ENCODE measurements at places on chromosomes 4 and X.

DNA sequence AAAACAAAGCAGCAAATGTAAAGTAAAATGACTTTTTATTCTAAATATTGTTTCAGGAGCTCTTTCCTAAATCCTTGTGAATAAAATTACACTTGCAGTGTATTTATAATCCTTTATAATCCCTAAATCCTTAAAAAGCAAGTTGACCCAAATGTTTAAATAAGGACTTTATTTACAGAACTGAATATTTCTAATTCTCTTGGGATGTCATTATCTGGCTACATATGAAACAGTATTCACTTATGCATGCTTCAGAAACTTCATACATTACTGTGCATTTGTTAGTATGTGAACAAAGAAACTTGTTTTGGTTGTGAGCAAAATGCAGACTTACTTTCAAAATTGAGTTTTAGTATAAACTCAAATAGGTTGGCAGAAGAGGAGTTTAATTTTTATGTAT lies 49.2 kb downstream of the PTTG2 start:
- DNase-seq: no peak

DNA sequence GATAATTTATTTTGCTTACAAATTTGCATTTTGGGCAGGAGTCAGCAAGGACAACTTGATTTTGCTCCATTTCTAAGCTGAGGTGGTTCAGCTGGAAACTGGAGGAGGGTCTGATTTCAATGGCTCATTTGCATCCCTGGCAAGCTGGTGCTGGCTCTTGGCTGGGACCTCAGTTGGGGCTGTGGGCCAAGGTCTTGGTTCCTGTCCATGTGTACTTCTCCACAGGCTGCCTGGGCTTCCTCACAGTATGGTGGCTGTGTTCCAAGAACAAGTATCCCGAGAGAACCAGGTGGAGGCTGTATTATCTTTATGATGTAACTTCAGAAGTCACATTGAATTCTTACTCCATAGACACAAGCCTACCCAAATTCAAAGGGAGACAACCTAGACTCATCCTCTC lies 77.0 kb upstream of the STX18 start:
- no peak for DNase-seq

- no peak for DNase-seq
These were observed 24.6 kb downstream of the ARHGAP24 start for GRCh38 chr4:85499573-85499972.

DNA sequence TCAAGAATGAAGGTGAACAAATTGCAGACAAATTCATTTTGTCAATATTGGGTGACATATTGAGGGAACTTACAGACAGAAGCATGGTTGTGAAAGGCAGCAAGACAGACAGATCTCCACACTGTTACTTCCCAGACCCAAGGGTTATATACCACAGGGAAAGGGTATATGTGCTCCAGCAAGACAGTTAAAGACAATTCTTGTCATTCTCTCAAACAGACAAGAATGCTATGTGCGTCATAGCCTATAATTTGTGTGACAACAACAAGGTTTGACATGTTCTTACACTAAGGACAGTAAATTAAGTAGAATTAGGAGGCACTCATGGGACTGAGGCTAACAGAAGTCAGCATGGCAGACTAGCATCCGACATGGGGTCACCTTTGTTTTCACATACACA lies 214.3 kb downstream of the INPP4B start:
- no peak for DNase-seq

GRCh38 chr4:108327642-108328382 lies 159.1 kb upstream of the LEF1 start:
- no peak for DNase-seq

DNA sequence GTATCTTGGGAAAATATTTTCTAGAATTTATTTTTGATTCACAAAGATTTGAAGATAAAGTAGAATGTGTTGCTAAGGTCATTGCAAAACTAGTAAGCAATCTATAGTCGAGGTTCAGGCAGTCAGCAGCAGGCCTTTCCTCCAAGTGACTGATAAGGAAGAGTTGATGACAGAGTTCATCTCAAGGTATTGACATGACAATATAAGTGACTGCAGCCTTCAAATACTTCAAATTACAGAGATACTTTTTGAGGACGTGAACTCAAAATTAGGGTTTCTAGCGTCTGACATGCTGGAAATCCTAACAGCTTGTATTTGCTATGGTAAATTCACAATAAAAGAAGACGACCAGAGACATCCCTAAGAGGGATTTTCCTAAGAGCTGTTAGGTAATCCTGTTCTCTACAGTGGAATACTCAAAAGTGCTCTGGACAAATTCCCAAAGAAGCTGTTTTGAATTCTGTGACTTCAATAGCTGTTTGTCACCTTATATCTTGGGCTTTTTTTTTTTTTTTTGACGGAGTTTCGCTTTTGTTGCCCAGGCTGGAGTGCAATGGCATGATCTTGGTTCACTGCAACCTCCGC lies 7.4 kb downstream of the ARHGAP10 start:
- DNase-seq: no peak

DNA sequence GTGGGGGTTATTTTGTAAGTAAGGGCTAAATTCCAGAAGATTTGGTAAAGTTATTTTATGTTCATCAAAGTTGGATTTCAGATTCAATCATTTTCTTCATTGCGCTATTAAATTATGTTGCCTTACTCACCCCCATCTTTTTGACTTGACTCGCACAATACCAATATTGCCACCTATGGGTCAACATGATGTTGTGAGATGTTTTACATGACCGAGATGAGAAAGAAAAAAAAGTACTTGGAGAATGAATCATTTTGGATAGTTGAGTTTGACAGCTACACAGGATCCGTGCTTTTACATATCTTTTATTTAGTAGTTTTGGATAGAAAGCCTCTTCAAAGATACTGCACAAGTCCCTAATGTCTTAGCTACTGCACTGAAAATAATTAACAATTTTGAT lies 224.2 kb upstream of the EMCN start:
- no peak for DNase-seq

DNA sequence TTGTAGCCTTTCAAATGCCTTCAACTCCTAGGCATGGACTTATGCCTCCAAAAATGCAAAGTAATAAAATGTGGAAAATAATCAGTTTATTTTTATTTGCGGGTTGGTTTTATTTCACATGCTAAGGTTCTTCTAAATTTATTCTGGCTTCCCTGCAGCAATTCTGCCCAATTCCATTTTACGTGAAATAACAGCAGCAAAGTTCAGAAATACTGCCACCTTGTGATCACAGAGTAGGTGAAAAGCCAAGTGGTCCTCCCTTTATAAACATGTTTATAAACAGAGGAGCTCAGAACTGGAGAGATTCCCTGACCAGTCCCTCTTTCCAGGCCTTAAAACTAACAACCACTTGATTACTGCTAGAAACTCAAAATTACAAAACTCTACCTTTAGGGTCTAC lies 14.7 kb upstream of the DCHS2 start:
- no peak for DNase-seq

DNA sequence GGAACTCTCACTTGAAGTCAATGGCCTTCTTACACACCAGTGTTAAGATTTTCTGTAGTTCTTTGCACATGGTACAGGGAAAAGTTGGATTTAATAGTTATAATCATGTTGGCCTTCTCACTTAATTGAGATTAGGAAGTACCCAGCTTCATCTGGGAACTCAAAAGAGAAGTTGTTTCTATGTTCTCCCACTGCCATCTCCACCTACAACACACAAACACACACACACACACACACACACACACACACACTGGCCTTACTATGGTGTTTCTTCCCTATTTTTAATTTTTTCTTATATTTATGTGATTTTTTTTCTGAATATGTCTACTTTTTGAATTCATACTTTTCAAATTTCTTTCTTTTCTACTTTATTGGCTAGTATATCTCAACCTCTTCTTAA lies 10.0 kb upstream of the CHIC2 start:
- no peak for DNase-seq

DNA sequence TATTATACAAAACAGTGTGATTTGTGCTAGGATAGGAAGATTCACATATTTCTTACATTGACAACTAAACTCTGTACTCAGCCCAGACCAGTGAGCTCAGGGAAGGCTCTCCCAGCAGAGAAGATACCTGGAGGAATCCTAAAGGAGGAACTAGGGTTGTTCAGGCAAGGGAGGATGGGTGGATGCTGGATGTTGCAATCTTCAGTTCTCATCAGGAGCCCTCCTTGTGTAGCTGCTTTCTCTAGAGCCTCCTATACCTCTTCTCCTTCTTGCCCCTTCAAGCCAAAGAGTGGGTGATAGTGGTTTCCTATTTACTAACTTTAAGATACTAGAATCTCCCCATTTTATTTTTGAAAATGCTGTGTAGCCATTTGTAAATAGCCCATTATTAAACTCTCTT lies 117.3 kb downstream of the NKX6-1 start:
- no peak for DNase-seq

DNA sequence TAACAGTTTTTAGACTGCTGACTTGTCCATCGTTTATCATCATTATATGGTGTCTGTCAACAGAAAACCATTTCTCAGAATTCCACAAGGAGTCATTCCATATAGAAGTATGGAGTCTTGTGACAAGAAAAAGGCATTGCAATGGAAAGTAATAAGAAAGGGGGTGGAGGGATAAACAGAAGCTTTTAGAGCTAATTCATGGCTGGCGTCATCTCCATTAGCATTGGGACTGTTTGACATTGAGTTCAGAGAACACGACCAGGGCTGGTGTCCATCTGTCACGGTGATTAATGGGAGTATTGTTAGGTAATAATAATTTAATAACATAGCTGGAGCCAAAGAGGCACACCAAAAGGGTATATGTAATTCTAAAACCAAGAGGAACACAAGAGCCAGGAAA lies 101.9 kb upstream of the SFRP2 start:
- no peak for DNase-seq

GRCh38 chrX:95441836-95442235 lies 1242.8 kb upstream of the DIAPH2 start:
- DNase-seq: no peak

DNA sequence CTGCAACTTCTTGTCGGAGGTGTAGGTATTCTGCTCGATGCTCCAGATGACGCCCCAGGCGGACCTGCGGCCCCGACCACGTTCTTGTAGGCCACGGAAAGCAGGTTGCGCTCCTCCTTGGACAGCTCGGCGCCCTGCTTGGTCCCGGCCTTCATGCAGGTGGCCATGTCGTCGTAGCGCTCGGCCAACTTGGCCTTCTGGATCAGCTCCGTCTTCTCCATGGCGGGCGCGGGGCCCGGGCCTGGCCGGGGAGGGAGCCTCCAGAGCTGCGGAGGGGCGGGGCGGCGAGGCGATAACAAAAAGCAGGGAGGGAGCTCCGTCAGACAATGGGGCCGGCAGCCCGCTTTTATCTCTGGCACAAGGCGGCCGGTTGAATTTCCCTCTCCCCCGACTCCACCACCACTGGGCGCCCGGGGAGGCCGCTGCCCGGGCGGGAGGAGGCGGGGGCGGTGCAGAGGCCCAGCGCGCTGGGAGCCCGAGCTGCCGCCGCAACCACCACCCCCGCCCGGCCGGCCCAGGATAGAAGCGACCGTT lies 28.3 kb upstream of the DRP2 start:
- DNase-seq: no peak

DNA sequence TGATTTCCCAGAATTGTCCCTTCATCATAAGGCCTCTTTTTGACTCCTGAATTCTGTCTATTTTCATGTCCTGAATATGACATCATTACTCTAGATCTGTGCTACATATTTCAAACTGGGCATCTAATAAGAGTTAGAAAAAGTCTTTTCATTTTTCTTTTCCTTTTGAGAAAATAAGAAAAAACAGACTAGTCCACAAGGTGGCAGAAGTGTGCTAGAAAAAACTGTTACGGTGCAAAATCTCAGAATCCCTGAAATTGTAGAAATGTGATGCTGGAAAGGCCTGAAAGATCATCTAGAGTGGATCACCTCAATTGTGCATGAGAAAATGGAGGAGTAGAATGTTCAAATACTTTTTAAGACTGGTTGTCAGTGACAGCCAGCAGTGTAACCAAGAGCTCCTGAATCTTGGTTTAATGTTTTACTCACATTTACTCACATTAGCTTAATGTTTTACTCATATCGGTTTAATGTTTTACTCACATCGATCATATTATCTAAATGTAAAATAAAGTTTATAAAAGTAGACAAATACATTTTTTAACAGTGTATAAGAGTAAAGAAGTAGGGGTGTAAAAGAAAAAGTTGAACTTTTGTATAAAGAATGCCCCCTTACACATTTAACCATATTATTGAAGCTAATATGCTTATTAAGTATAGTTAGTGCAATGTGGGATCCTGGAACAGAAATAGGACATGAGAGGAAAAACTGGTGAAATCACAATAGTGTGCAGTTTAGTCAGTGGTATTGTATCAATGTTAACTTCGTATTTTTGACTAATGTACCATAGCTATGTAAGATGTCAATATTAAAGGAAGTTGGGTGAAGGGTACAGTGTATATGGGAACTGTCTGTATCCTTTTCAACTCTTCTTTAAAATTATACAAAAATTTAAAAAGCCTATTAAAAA lies 15.2 kb downstream of the ASB11 start:
- no peak for DNase-seq

DNA sequence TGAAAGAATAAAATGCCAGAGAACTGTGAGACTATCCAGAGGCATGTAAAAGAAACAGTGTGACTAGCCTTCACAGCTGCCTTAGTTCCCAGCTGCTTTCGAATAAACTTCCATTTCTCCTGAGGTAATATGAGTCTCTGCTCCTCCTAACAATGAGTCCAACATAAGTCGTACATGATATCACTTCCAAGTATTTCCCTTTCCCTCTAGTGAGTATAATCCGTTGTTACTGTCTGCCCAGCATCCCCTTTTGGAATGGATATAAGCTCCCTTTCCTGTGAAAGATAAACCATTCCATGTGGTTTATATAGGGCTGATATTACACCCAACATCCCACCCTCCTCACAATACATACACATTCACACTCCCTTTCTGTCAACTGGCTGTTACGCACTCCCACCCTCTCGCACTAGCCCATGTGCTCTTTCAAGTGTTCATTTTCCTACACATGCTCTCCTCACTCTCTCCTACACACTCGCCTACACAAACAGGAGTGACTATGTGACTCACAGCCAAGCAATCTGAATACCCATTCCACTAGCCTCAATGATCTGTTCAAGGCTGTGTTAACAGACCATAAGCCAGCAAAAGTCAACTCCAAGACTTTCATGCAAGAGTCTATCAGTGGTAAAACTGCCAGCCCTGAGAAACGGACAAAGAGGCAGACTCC lies 5.0 kb downstream of the NAF1 start:
- no peak for DNase-seq

DNA sequence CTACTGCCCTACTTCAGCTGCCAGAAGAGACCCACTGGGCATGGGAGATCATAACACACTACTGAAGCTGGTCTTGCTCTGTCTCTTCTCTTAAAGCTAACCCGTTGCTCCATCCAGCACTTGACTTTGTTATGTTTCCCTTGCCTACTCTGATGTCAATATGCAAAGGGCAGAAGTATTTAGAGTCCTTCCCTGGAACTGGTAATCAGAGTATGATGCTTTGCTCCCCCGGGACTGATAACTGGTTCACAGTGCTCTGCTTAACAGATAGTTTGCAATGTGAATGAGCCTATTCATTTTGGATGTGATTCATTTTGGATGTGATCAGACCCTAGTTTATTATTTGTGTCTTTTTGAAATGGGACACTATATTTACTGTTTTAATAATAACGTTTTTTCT lies 12.3 kb upstream of the UCP1 start:
- no peak for DNase-seq

DNA sequence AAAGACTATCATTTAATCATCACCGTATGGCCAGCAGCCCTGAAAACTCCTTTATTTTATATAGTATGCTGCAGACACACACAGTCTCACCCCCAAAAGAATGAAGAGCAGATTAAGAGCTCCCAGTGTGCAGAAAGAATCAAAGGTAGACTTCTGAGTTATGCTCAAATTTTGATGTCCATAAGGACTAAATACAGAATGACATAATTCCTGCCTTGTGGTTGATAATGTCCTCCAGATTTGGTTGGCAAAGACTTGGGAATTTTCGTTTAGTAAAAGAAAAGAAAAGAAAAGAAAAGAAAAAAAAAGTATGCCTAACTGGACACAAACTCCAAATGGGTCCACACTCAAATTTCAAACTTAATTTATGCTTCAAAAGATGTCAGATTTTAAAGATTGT lies 118.1 kb upstream of the PLAC1 start:
- DNase-seq: no peak

All from bone marrow (tissue), 2 donors.